ENCODE measurements at places on chromosomes 11 and 22. TPM values are rescaled to one million over a fixed set of nuclear protein-coding genes. Genes with fewer than 3 reads are reported as not detected.

The NDUFV1 gene
- 261 TPM for polyA plus RNA-seq

DNA sequence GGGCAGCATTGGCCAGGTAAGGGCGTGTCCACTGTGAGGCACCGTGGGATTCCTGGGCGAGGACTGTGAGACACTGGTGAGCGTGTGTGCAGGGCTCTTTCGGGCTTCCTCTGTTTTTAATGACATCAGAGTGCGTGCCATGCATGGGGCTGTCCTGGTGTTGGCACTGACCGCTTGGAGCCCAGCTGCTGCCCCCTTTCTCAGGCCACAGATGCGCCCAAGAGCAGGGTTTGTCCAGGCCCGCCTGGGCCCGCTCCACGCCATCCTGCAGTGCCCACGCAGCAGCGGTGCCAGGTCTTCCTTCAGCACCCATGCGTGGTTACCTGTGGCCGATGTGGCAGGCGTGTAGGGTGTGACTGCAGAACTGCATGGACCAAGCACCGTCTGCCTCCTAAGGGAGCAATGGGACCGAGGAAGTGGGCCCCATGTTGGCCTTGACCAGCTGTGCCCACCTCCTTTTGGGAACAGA, 72.3 kb upstream of the SEPTIN5 start:
- no peak overlapping the region for H3K4me3 ChIP-seq
- H3K27me3 ChIP-seq, result peaks cover 11% of the 10 kb centered on the region
- H3K27ac ChIP-seq, result no peak overlapping the region
- no peak for DNase-seq

GRCh38 chr11:28535677-28536076, 427.5 kb downstream of the METTL15 start:
- H3K4me1 ChIP-seq, result no peaks in the 10 kb centered on the region
- no peaks in the 10 kb centered on the region for H3K36me3 ChIP-seq

- H3K4me1 ChIP-seq, result peaks cover 3% of the 10 kb centered on the region
- DNase-seq, result no peak
- no peaks in the 10 kb centered on the region for H3K36me3 ChIP-seq
- H3K4me3 ChIP-seq, result no peak overlapping the region
- no peak overlapping the region for H3K27ac ChIP-seq
- H3K27me3 ChIP-seq, result no peaks in the 10 kb centered on the region
Observed at GRCh38 chr11:100730266-100730665, 43.2 kb downstream of the ARHGAP42 start.
